ENCODE measurements at places on chromosomes 12 and 14.

- peak; percentile 96 for DNase-seq
These were observed 23.7 kb upstream of the SLC2A3 start for GRCh38 chr12:7959701-7960121.

GRCh38 chr12:31928246-31929026 lies 30.8 kb upstream of the RESF1 start:
- DNase-seq, result no peak

GRCh38 chr12:57851552-57851951 lies 5.0 kb upstream of the CTDSP2 start:
- DNase-seq, result peak; percentile 47

DNA sequence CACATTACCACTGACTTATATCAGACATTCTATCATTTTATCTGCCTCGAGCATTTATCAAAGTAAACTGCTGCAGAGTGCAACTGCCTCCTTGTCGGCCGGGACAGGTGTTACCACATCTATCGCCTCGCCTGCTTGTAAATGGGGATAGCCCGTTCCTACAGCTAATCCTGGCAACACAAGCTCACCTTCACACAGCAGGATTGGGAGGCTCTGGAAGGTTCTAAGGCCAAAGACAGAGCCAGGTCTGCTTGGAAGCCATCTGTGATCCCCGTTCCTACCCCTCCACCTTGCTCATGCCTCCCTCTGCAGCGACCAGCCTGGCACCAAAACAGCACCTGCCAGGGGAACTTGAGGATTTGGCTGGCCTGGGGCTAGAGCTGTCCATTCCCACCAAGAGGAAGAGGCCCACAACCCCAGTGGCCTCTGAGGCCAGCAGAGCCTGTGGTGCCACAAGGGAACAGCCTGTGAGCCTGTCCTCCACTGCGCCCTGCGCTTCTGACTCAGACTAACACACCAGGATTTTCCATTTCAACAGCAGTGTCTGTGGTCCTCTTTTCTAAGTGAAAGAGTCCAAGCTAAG lies 114.8 kb upstream of the DIO3 start:
- no peak for DNase-seq

Data from islet precursor cell (in vitro differentiated cells).